ENCODE measurements at places on chromosomes 6 and 20.

DNA sequence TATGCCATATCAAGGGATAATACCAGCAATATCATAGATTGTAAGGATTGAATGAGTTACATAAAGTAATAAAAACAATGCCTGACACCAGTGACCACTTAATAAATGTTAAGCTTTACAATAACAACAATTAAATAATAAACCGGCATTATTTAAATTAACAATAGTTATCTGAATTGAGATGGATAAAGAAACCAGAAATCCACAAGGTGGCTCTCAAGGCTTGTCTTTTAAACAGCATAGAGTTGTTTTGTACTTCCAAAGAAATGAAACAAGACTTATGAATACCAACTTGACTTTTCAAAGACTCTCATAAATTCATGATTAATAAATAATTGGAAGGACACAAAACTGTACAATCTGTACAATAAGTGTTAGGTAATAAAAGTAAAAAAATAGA lies 203.1 kb downstream of the ASCC3 start:
- DNase-seq, result no peak

DNA sequence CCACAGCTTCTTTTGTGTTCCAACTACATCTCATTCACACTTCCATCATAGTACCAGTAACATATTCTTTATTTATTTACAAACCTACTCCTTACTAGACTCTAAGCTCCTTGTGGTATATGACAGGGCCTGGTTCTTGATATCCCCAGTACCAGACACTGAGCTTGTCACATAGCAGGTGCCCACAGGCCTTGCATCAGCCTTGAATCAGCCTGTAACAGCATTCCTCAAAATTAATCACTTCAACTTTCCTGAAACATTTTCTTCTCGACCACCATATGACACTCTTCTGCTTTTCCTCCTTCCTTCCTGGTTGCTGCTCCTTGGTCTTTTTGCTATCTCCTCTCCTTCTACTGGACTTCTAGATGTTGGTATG lies 24.7 kb upstream of the SRPK1 start:
- no peak for DNase-seq

- no peak for DNase-seq
These were observed 20.6 kb upstream of the CST3 start for GRCh38 chr20:23658336-23658735.

DNA sequence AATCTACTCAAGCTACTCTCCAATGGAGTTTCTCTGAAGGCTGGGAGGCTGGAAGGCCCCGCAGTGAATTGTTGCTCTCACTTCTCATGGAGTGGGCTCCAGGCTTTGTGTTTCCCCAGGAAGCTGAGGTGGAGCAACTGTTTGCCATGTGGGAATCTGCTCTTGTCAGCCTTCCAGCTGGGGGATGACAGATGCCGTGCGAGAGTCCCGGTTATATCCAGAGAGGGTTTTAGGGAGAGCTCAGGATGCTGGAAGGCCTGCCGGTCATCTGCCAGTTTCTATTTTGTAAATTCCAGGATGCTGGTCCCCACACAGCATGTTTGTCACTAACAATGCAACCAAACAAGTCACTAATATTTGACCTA lies 98.2 kb upstream of the NAA20 start:
- DNase-seq, result no peak

DNA sequence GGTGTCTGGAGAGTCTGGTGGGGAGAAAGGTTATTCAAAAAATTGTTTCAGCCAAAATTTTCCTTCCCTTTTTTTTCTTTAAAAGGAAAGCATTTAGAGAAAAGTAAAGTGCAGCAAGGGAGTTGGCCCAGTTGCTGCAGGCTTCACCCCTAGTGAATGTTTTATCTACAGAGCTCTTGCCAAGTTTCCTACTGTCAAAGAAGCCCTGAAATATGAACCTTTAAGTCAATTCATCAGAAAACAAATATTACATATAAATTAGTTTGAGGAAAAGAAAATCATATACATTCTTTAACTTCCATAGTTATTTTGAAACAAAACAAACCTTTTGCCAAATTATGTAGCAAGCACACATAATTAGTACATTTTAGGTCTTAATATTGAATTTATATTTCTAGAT lies 25.0 kb upstream of the HMGCLL1 start:
- DNase-seq, result no peak

DNA sequence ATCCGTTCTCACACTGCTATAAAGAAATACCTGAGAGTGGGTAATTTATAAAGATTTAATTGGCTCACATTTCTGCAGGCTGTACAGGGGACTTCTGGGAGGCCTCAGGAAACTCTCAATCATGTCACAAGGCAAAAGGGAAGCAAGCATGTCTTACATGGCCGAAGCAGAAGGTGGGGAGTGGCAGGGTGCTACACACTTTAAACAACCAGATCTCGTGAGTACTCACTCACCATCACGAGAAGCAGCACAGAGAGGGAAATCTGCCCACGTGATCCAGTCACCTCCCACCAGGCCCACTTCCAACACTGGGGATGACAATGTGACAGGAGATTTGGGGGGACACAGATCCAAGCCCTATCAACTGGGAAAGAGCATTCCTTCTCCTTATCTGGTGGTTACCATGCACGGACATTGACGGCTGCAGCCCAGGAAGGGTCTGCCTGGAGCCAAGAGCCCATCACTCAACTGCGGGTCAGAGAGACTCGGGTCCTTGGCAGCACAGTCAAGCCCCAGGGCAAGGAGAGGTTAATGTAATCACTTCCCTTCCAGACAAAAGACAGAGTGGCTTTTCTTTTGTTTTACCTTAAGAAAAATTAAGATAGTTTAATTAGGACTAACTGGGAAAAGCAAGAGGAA lies 112.3 kb upstream of the CST7 start:
- no peak for DNase-seq

DNA sequence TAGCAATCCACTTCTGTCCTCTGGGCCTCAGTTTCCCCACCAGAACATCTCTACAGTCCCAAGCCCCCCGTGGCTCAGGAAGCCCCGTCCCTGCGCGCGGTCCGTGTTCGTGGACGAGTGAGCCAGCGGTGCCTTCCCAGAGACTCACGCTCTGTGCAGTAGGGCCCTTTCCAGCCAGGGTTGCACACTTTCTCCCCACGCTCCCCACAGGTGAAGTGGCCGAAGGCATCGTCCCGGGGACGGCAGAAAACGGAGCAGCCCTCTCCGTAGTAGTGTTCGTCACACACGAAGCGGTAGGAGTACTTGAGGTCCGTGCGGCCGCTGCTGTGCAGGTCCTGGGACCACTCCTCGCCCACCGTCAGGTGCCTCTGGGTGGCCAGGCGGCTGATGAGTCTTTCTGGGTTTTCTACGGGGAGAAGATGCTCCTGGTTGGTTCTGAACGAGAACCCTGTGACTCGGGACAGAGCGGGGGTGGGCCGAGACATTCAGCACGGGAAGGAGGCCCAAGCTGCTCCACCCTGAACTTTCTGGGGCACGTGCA lies 2.7 kb downstream of the DLL1 start:
- DNase-seq, result no peak

GRCh38 chr6:7410851-7411250 lies 21.2 kb downstream of the RIOK1 start:
- DNase-seq, result no peak

GRCh38 chr6:50087231-50087954 lies 37.7 kb upstream of the DEFB112 start:
- no peak for DNase-seq

DNA sequence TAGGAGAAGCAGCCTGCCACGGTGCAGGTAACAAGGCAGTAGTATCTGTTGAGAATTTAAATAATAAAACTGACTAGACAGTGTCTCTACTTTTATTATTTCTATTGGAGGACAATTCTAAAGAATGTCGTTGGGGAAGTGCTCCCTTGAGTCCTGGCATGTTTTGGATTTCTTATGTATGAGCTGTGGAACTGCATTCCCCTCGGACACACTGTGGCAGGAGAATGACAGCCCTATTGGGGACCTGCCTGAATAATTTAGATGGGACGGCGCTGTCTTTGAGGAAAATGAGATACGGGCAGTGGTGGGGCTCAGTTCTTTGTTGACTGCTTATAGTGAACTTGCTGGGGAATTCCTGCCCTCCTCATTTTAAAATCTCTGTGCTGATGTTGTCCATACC lies 2.4 kb upstream of the SCP2D1 start:
- DNase-seq, result no peak

- DNase-seq, result no peak
These were observed 462.5 kb downstream of the CDH26 start for GRCh38 chr20:60420676-60421229.

DNA sequence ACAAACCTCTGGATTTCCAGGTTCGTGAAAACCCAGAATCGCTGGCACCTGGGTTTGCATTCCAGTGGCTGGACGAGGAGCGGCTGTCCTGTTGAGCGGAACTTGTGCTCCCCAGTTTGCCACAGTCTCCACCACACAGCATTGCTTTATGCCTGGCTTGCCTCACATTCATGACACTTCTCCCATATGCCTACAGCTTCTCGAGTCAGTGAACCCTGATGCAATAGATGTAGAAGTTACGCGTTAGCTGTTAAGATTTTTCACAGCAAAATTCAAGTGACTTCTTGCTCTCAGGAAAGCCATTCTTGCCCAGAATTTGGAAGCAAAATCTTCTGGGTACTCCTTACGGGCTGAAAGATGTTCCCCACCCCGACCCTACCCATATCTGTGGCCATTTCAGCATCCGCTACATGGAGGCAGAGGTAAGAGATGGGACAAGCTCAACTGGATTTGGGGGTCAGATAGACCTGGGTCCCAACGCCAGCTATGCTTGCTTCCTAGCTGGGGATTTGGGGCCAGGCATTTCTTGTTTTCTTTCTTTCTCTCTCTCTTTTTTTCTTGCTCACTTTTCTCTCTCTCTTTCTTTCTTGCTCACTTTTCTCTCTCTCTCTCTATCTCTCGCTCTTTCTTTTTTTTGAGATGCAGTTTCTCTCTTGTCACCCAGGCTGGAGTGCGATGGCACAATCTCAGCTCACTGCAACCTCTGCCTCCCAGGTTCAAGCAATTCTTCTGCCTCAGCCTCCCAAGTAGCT lies 12.4 kb upstream of the GDAP1L1 start:
- no peak for DNase-seq
